Skeletal muscle tissue (tissue), 5 donors: ENCODE measurements at places on chromosomes 3 and 15. TPM values are rescaled to one million over a fixed set of nuclear protein-coding genes. Genes with fewer than 3 reads are reported as not detected.

Gene FRMD4B
- 21.4 TPM for total RNA-seq

Gene ZNF770
- 22.4 TPM for total RNA-seq

Gene CKMT1A
- not detected for total RNA-seq

Gene SLC12A1
- total RNA-seq, result not detected

Gene NMD3
- 62.6 TPM for total RNA-seq

Gene CCNL1
- 52.7 TPM for total RNA-seq

Gene C3orf52
- 3.7 TPM for total RNA-seq

Gene CATSPER2
- 3.1 TPM for total RNA-seq

Gene FLNB
- total RNA-seq, result 80.9 TPM

Gene PRKAR2A
- 26.6 TPM for total RNA-seq

Gene ATP10A
- total RNA-seq, result 7.8 TPM

Gene CD276
- total RNA-seq, result 40.7 TPM

Gene TADA3
- total RNA-seq, result 27.1 TPM

Gene GOLGA6L4
- 0.52 TPM for total RNA-seq

Gene SNTN
- total RNA-seq, result not detected

Gene MED12L
- total RNA-seq, result 8.9 TPM
